Posterior cingulate gyrus (tissue), 11 donors: ENCODE measurements at places on chromosomes 13 and 19.

- DNase-seq, result no peak
These were observed 1004.1 kb upstream of the PCDH9 start for GRCh38 chr13:68234274-68234673.

GRCh38 chr19:30332445-30333234, 39.5 kb upstream of the ZNF536 start:
- no peak for DNase-seq

DNA sequence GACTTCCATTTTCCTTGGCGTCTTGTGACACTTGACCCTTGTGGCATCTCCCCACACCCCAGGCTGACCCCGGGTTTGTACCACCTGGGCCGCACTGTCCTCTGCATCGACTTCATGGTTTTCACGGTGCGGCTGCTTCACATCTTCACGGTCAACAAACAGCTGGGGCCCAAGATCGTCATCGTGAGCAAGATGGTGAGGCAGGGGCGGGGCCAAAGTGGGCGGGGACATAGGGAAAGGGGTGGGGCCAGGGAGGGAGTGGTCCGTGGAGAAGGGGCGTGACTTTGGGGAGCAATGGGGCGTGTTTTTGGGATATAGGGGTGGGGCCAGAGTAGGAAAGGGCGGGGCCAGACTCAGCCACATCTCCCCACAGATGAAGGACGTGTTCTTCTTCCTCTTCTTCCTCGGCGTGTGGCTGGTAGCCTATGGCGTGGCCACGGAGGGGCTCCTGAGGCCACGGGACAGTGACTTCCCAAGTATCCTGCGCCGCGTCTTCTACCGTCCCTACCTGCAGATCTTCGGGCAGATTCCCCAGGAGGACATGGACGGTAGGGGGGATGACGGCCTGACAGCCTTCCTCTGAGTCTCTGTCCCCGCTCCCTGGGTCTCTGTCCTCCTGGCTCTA, 42.8 kb downstream of the TRPM4 start:
- DNase-seq, result no peak

DNA sequence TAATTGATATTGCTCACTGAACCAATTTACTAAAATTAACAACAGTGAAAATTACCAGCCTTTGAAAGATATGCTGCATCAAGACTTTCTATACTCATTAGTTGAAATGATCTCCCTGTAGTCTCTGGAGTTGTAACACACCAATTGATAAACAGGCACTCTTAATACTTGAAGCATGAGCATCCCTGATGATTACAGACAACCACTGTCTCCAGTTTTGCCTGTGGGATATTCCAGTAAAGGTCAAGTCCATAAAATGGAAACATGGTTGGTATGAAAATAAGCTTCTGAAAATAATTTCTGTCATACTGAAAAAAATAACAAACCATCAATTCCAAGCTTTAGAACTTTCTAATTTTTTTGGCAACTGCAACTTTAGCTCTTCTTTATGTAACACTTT, 405.8 kb downstream of the SPRY2 start:
- no peak for DNase-seq

DNA sequence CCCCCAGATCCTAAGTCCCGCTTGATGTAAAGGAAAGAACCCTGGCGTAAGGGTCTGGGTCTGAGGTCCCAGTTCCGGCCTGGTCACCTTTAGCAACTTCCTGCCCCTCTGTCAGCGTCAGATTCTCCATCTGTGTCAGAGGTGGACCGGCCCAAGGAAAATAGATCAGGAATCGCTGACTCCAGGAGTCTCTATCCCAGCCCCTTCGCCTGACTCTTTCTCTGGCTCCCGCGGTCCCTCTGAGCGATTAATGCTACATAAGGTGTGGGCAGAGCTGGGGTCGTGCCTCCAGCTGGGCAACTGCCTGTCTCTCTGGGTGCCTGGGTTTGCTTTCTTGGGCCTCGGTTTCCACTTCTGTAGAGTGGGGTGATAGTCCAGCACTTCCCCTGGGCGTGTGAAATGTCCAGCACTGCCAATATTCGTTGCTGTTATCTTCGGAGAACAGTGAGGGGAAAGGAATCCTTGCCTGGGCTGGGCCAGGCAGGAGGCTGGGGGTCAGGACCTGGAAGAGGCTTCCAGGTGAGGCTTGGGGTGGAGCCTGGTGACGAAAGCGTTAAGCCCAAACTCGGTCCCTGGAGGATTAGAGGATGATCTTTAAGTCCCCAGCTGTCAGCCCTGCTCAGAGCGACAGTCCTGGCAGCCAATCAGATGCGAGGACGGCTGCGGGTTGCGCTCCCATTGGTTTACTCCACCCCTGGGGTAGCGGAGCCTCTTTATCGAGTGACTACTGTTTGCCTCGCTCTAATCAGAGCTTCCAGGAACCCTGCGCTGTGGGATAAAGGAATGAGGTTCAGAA, 767 bp downstream of the ABCA7 start:
- peak; percentile 96 for DNase-seq

DNA sequence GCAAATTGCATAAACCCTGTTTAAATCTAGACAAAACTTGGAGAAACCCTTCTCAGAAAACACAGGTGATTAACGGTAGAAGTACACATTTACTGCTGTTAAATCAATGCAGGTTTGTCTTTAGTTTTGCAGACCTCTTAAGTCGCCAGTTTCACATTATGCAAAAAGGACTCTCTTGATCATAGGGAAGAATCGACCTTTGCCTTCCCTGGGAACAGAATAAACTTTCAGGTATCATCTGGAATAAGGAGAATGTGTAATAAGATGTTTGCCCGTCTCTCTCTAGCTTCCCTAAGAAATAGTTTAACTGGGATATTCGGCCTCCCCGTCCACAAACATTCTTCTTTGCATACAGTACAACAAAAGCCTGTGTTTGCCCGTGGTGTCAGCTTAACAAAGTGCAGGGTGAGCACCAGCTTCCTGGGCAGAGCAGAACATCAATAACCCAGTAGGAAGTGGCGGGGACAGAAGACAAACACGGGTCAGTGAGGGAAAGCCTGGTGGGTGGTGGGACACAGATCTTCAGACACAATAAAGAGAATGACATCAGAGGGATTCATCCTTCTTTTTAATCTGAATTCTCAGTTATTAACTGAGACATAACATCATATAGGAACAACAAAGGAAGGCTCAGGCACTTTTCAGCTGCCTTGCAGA, 1077.7 kb upstream of the SLC10A2 start:
- DNase-seq, result no peak

DNA sequence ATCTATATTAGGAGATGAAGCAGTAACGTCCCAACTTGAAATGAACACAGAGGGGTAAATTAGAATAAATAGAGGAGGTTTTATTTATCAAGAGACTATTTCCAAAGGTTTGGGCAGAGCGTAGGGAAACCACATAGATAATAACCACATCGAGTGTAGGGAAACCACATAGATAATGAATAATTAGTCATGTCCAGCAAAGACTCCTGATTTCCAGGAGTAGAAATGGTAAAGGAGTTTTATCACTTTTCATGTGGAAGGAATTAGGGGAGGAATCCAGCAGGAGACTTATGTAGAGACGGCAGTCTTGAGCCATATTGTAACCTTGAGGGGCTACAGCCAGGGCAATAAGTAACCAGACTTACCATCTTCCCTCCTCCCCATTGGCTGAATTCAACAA, 136.3 kb upstream of the CSNK1A1L start:
- no peak for DNase-seq

DNA sequence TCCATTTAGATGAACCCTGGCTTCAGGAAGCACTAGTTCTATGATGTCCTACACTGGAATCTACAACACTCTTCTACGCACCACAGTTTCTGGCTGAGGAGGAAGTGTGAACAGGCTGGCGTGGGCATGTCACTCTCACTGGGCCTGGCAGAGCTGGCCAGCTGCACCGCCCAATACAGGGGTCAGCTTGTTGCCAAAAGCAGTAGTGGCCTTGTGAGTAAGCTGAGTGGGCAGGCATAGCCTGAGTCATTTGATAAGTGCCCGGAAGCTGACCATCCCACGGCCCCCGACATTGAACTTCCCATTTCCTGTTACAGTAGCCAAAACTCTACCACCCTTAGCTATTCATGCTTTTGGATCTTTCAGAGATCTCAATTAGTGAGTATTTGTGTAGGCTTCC, 240.9 kb upstream of the SERP2 start:
- no peak for DNase-seq

DNA sequence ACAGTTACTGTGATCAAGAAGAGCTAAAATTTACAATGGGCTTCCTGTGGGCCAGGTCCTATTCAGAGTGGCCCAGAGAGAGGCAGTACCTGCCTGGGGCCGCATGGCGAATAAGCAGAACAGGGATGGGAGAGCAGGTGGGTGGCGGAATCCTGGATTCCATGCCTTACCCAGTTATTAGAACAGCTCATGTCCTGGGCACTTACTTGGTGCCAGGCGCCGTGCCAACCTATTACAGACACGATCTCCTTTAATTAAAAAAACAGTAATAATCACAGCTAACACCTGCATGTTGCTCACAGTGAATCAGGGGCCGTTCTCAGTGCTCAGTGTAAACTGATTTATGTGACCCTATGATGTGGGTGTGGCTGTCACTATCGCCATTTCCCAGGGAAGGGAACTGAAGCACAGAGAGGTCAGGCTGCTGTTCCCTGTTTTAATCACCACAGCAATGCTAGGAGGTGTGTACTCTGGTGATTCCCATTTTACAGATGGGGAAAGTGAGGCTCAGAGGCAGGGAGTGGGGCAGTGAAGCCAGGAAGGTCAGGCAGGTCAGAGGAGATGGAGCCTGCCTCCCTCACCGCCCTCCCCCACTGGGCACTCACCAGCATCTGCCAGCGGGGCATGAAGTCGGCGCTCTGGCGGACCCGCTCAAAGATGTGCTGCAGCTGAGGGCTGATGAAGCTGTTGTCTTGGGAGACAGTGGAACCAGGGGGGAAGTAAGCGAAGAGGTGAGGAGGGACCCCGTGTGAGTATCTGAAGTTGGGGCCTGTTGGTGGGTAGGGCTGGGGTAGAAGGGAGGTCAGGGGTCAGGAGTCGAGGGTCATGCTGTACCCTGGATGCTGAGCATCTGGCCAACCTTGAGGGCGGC, 12.0 kb downstream of the COQ8B start:
- DNase-seq, result no peak

DNA sequence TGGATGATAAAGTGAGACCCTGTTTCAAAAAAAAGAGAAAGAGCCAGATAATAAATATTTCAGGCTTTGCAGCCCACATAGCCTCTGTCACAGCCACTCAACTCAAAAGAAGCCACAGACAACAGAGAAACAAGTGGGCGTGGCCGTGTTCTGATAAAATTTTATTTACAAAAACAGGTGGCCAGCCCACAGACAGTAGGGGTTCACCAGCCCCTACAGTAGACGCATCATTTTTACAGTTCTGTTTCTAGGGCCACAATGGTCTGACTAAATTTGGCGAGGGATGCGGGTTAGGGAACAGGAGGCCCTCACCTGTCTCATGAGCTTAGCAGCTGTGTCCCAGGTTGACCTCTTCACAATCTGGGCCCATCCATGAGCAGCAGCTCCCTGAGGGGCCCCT, 59.5 kb downstream of the ARHGEF18 start:
- DNase-seq, result peak; percentile 45

DNA sequence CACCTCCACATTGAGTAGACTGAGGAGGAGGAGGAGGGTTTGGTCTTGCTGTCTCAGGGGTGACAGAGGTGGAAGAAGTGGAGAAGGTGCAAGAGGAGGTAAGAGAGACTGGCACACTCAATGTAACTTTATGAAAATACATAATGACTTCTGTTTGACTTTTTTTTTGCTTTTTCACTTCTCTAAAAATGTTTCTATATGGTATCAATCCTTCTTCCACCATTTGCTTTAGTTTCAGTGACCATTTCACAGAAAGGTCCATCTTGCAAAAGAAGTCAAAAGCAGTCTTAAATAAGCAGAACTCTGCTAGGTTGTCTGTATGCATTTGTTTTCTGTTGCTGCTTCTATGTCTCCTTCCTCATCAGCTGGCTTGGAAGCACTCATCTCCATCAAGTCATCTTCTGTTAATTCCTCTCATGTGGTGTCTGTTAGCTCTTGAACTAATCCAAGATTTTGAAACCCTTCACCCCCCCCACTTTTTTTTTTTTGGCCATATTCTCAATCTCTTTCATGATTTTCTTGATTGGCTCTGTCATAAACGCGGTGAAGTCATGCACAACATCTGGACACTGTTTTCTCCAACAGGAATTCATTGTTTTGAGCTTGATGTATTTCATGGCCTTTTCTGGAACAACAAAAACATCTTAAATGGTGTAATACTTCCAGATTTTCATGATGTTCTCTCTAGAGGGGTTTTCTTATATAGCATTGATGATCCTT, 80.8 kb downstream of the KL start:
- DNase-seq, result no peak

GRCh38 chr13:51339952-51340732, 651 bp downstream of the SERPINE3 start:
- DNase-seq, result no peak

DNA sequence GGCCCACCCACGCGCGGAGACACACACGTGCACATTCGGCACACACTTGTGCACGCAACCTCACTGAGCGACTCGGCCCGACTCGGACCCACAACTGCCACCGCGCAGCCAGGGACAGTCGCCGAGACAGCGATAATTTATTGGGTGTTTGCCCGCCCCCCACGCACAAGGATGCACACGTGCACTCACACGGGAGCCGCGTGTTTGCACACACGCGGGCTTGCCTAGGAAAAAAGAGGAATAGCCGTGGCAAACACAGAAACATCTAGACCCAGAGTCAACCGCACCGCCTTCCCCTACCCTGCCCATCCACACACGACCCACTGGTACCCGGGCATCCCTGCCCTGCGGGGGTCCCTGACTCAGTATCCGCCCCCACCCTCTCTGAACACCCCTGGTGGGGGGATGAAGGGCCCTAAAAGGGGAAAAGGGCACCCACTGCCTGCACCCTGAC, 1.1 kb upstream of the SSBP4 start:
- no peak for DNase-seq

DNA sequence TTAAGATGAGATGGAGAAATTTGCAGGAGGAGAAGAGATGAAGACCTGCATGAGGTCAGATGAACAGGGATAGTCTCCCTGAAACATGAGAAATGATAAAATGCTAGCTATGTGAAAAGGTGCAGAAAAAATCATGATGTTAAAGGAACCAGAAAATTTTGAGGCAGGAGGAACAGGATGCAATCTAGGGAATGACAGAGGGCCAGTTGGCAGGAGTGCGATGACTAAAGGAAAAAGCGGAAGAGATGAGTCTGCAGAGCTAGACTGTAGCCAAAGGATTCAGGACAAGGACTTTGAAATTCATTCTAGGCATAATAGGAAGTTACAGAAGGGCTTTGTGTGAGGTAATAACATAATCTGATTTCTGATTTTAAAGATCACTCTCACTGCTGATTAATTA, 77.9 kb downstream of the TRPC4 start:
- DNase-seq, result no peak

- no peak for DNase-seq
These were observed 360.5 kb downstream of the KCNRG start for GRCh38 chr13:50375792-50376191.

- DNase-seq, result no peak
These were observed 389.9 kb downstream of the RFC3 start for GRCh38 chr13:34207872-34208271.
